NCI-H1092 treated with DMSO at 0.1 percent for 48 hours (cell line): ENCODE measurements at places on chromosomes 6 and 20.

DNA sequence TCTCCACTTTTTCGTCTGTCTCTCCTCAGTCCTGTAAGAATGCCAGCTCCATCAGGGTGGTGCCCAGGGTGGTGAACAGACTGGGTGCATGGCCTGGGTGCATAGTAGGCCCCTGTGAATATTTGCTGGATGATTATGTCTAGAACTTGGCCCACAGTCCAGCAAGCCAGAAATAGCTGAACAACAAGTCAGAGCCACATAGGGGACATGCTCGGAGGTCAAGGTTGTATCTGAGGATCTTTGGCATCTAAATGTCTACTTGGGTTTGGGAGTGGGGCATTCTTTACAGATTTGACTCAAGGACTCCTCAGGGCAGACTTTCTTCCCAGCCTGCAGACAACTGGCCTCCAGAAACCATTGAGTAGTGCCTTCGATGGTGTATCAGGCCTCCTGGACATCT lies 18.1 kb upstream of the BPIFA3 start:
- no peak for DNase-seq

DNA sequence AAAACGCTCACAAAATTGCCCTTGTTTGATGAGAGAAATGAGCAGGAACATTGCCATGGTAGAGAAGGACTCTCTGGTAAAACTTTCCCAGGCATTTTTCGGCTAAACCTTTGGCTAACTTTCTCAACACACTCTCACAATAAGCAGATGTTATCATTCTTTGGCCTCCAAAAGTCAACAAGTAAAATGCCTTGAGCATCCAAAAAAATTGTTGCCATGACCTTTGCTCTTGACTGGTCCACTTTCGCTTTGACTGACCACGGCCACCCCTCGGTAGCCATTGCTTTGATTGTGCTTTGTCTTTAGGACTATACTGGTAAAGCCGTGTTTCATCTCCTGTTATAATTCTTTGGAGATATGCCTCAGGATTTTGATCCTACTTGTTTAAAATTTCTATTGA lies 41.1 kb upstream of the PREP start:
- DNase-seq = no peak

DNA sequence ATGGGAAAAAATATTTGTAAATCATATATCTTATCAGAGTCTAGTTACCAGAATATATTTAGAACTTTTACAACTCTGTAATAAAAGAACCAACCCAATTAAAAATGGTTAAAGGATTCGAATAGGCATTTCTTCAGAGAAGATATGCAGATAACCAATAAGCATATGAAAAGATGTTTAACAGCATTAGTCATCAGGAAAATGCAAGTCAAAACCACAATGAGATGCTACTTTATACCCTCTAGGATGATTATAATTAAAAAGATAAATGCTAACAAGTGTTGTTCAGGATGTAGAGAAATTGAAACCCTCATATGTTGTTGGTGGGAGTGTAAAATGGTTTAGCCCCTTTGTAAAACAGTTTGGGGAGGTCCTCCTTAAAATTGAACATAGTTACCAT lies 94.1 kb downstream of the LRRC1 start:
- DNase-seq = no peak

DNA sequence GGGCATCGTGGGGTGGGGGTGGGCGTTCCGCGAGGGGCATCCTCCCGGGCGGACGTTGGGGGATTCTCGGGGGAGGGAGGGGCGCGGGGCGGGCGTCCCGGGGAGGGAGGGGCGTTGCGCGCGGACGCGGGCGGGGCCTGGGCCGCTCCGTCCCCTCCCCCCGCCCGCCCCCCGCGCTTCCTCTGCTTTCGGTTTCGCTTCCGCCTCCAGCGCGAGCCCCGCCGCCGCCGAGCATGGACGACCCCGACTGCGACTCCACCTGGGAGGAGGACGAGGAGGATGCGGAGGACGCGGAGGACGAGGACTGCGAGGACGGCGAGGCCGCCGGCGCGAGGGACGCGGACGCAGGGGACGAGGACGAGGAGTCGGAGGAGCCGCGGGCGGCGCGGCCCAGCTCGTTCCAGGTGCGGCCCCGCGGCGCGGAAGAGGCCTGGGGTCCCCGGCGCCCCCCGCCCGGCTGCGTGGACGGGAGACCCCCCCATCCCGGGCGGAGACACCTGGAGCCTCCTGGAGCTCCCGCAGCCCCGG lies at the start of gene OGFR:
Gene OGFR (plus strand): TSS at position 209 of the 528 bp plus-strand sequence. CDS start 25 bp downstream, at position 234.
- DNase-seq = peak; percentile 27

DNA sequence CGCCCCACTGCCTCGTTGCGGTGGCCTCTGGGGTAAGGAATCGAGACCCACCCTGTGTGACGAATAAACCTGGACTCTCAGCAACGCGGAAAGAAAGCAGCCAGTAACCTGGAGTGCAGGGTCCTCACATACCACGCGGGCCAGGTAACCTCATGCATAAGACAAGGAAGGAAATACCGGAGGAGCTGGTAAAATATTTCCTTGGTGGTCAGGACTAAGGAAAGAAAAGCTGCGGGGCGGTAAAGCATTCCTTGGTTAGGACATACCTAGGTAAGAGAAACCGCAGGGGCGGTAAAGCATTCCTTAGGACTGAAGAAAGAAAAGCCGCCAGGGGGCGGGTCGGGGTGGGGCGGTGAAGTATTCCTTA lies 80.7 kb downstream of the SYTL3 start:
- no peak for DNase-seq
